Adrenal gland (tissue), 19 donors: ENCODE measurements at places on chromosomes 5 and 9. TPM values are rescaled to one million over a fixed set of nuclear protein-coding genes. Genes with fewer than 3 reads are reported as not detected.

- DNase-seq: no peak
Observed at GRCh38 chr9:84224246-84224645, 116.3 kb downstream of the SLC28A3 start.

Gene PKD2L2
- 0.46 TPM for total RNA-seq

GRCh38 chr5:73678322-73678740 lies 52.3 kb downstream of the ARHGEF28 start:
- no peak for DNase-seq

Gene CCL21
- total RNA-seq: 22.2 TPM

Gene FIBCD1
- 12.2 TPM for total RNA-seq

DNA sequence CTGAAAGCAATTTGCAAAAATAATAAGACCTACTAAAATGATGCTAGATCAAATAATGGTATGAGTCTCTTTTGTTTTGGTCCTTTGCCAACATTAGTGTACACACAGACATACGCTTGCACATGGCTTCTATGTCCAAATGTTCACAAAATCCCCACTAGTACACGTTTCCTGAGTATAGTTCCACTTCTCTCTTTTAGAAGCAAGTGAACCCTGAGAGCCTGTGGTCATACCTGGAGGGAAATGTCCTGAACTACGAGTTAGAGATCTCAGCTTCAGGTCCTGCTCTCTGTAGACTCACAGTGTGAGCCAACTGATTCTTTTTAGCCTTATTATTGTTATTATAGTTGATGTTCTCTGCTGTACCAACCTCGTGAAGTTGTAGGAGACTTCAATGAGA lies 47.3 kb upstream of the ACTBL2 start:
- DNase-seq: no peak
